Thymus (tissue), 14 donors: ENCODE measurements at places on chromosomes 13 and 19. TPM values are rescaled to one million over a fixed set of nuclear protein-coding genes. Genes with fewer than 3 reads are reported as not detected.

The PHF11 gene
- 32.9 TPM for total RNA-seq

DNA sequence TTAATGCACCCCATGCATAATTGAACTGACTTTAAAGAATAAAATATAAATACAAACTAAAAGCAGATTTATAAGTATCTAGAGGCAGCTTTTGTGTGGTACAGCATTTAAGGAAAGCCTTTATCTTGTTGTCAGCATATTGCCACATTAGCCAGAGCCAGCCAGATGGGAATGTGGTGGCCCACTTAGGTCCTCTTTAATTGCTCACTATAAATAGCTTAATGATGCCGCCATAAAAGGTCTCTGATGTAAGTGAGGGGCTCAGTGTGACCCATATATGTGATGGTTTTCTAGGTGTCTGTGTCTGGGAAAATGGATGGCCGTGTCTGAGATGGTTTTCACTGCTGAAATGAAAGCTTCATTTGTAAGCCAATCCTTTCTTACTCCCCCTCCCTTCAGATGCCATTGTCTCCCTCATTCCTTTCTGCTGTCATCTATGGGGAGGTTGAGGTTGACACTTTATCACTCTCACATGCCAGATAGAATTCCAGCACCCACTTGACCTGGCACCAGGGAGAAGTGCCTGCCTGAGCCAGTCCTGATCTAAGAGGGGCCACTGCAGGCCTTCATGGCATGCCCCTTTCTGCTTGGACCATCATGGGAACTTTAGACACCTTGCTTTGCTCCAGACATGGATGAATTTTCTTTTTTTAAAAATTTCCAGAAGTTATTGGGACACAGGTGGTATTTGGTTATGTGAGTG is 135.3 kb downstream of the MTUS2 start:
- no peak overlapping the region for H3K27ac ChIP-seq
- no peak overlapping the region for H3K4me3 ChIP-seq
- H3K4me1 ChIP-seq = no peaks in the 10 kb centered on the region

The ZNF382 gene
- 8.6 TPM for total RNA-seq

The RNF17 gene
- total RNA-seq = 0.05 TPM

The ZC3H4 gene
- total RNA-seq = 12.1 TPM

The KXD1 gene
- total RNA-seq = 42.6 TPM

DNA sequence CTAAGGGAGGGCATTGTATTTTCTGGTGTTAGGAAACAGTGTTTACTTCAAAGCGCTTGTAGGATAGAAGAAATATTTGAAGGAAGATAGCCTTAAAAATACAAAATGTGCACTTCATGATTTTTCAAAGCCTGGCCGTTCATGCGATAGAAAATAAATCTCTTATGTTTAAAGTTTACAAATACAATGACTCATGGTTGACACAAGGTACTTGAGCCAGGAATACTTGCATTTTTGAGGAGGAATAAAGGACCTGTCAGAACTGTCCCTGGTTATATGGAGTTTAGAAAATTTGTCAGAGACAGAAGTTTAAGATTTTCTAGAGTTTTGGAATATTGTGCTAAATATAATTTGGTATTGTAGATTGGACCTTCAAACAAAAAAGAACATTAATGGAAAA is 1223.2 kb upstream of the SLC10A2 start:
- no peak for DNase-seq
- H3K27ac ChIP-seq = no peak overlapping the region
- H3K36me3 ChIP-seq = no peaks in the 10 kb centered on the region
- peaks cover 3% of the 10 kb centered on the region for H3K4me1 ChIP-seq
- no peaks in the 10 kb centered on the region for H3K27me3 ChIP-seq

The IGSF23 gene
- total RNA-seq = 0.05 TPM
